NCI-H1092 (cell line): ENCODE measurements at places on chromosomes 11 and 22.

GRCh38 chr11:101916422-101916821 is at the start of gene ANGPTL5:
TSS of gene ANGPTL5 (minus strand) at chr11:101916522. CDS start at chr11:101907909, 8,613 bp downstream.
- no peak for DNase-seq

GRCh38 chr11:12212821-12213185 is 102.4 kb downstream of the MICAL2 start:
- no peak for DNase-seq

GRCh38 chr11:34261095-34261494 is 96.7 kb downstream of the ABTB2 start:
- no peak for DNase-seq

DNA sequence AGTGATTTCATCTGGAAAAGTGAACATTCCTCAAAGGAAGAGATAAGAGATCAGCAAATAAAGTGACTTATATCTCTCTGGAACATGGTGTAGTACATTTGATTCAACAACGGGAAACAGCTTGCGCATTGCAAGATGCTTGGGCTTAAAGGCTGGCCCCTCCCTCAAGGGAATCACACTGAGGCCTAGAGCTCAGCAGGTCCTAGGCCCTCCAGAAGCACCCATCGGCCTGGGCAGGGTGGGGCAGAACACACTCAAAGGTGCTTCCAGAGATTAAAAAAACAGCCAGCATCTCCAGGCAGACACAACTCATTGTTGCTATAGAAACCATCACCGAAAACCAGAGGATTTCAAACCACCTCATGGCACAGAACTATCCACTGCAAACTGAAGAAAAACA is 69.0 kb upstream of the ARFGAP3 start:
- no peak for DNase-seq

GRCh38 chr11:63805844-63806415 is 7.3 kb upstream of the SPINDOC start:
- DNase-seq, result no peak
